Ascending aorta (tissue), 2 donors: ENCODE measurements at places on chromosomes 12 and 14. TPM values are rescaled to one million over a fixed set of nuclear protein-coding genes. Genes with fewer than 3 reads are reported as not detected.

DNA sequence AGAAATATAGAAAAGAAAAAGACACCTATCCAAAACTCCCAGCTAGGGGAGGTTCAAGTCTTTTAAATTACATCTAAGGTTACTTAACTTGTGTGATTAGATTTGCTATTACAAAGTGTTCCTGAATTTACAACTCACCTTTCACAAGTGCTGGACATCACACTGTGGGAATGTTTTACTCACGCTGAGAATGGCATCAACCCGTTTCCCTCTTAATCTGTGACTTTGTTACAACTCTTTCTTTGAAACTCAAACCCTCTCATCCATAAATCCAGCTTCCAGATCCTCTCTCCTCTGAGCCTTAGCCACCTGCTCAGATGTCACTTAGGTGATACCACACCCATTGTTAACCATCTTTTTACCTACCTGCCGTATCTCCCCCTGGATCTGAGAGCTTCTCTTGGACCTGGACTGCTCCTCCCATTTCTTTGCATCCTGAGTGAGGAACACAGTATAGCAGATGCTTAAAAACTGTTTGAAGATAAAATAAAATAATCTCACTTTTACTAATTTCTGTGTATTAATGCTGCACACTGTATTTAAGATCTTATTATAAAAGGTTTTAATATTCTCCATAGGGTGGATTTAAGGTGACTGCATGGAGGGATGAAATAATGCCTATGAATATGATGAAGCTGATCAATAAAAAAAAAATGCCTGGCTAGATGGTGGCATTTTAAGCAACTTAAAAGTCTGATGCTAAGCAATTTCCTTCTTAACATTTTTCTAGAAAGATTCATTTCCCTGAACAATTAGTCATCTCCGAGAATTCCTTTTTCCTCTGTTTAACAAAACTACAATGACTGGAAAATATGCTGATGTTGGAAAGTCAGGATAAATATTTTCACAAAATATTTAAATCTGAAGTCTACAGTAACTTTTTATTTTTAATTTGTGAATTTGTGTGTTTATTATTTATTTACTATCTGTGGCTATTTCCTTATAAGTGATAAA is 39.1 kb upstream of the NAP1L1 start:
- no peak for DNase-seq
- H3K27ac ChIP-seq = peak overlapping the region; percentile 6
- H3K4me1 ChIP-seq = no peaks in the 10 kb centered on the region
- no peak overlapping the region for H3K4me3 ChIP-seq

DNA sequence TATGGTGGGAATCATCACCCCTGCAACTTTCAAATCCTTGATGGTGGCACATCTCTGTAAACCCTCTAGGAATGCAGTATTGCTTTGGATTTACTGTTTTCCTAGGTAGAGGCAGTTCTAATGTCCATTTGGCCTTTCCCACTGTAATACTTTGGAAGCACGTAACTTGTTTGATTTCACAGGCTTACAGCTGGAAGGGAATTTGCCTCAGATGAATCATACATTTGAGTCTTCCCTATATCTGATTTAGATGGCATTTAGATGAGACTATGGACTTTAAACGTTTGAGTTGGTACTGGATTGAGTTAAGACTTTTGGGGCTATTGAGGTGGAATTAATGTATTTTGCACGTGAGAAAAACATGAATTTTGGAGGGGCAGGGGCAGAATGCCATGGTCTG is 35.9 kb downstream of the DAAM1 start:
- no peak overlapping the region for H3K27ac ChIP-seq
- no peaks in the 10 kb centered on the region for H3K27me3 ChIP-seq
- no peak for DNase-seq
- no peaks in the 10 kb centered on the region for H3K36me3 ChIP-seq
- no peak overlapping the region for H3K4me3 ChIP-seq

DNA sequence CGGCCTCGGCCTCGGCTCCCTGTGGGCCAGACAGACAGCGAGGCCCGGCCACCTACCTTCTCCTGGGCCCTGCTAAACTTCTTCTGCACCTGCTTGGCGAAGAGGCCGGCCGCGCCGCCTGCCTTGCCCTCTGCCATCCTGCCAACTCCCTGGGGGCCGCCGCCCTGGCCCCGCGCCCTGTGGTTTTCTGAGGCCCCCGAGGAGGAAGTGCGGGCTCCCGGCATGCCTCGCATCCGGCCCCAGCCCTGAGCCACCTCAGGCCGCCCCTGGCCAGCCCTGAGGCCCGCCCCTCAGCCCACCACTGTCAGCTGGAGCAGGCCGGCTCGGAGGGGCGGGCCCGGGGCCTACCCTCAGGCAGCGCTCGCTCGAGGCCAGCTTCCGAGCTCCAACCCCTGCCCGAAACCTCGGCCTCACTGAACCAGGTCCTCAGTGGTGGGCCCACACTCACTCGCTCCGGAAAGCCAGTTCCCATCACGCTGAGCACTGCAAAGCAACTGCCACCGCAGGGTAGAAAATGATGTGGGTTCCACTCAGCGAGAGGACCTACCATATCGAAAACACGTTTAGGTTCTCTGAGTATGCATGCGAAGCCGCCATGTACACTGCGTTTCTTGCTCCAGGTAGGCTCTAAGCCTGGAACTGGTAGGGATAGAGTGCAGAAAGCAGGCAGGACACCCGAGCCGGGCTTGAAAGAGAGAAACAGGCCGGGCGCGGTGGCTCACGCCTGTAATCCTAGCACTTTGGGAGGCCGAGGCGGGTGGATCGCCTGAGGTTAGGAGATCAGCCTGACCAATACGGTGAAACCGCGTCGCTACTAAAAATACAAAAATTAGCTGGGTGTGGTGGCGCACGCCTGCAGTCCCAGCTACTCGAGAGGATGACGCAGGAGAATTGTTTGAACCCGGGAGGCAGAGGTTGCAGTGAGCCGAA is at the start of gene BIN2:
Gene BIN2 (minus strand): TSS at position 209 of the 930 bp plus-strand sequence. CDS start 72 bp downstream, at position 137.
- H3K36me3 ChIP-seq = no peaks in the 10 kb centered on the region
- peak within 1 kb of the TSS; percentile 5 for H3K4me3 ChIP-seq
- H3K27ac ChIP-seq = peak within 1 kb of the TSS; percentile 52

GRCh38 chr12:2482938-2483660 is 311.7 kb upstream of the FKBP4 start:
- no peak for DNase-seq
- H3K4me3 ChIP-seq = no peak overlapping the region
- H3K27me3 ChIP-seq = no peaks in the 10 kb centered on the region
- H3K27ac ChIP-seq = no peak overlapping the region
- H3K4me1 ChIP-seq = no peaks in the 10 kb centered on the region

DNA sequence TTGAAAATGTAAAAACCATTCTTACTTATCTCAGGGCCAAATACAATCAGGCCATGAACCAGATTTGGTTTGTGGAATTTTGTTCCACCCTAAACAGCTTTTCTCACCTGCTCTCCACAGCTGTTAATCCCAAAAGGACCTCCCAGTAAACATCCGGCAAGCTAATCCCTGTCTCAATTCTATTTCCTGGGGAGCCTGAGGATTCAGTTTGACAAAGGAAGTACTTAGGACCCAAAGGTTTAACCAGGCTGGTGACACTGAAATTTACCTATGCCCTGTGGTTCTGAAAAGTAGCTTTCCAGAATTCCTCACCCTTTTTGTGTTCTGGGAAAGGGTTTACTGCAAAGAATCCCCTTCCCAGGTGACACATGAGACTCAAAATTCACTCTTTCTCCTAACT is 15.0 kb downstream of the CAPZA3 start:
- no peak overlapping the region for H3K27ac ChIP-seq
- DNase-seq = no peak
- H3K4me1 ChIP-seq = no peaks in the 10 kb centered on the region
- no peaks in the 10 kb centered on the region for H3K27me3 ChIP-seq
- no peak overlapping the region for H3K4me3 ChIP-seq
- H3K36me3 ChIP-seq = no peaks in the 10 kb centered on the region

The RNASE9 gene
- not detected for total RNA-seq

DNA sequence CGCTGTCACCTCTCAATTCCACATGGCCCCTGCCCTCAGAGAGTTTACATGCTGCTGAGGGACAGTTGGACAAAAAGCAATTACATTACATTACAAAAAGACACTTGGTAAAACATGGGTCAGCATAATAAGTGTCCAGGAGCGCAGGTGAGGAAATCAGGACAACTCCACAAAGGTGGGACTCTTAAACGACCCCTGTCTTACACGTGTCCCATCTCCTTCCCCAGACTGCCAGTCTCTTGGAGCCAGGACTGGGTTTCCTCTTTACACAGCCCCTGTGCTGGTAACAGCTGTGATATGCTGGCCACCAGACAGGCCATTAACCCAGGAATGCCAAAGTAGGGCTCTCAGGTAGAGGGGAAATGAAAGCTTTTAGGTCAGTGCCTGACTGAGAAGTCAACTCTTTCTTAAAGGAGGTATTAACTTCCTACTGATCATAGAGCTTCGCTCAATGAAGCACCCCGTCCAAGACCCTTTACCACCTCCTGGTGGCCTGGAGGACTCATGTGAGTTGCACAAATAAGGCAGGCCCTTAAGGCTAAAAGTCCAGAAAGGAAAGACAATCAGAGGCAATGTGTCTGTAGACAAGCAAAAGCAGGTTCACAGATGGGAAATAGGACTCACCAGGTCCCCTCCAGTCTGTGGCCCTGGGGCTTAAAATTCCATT is 55.5 kb downstream of the ANO2 start:
- no peak overlapping the region for H3K4me3 ChIP-seq
- no peaks in the 10 kb centered on the region for H3K27me3 ChIP-seq
- no peaks in the 10 kb centered on the region for H3K36me3 ChIP-seq
- H3K4me1 ChIP-seq = no peaks in the 10 kb centered on the region

The SIX1 gene
- 1.1 TPM for total RNA-seq

DNA sequence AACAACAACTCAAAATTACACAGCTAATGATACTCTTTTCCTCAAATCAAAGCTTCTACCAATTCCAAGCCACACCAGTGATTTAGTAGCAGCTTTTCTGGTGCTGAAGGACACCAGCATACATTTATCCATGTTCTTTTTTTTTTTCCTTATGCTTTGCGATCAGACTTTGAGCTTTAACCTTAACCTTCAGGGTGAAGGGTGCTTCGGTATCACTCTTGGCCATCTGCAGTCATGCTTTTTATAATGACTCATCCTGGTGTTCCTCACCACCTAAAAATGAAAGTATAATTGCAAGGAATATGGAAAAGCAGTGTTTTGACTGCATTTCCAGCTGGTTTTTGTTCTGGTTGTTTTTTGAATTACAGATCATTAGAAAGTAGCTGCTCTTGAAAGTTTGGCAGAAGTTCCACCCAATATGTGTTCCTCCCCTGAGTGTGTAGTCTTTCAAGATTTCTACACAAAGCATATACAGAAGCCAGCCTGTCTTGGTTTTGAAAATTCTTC is 1.3 kb upstream of the SLC41A2 start:
- H3K4me1 ChIP-seq = no peaks in the 10 kb centered on the region
- H3K36me3 ChIP-seq = no peaks in the 10 kb centered on the region
- no peak for DNase-seq
- H3K4me3 ChIP-seq = peak overlapping the region; percentile 88
- H3K27ac ChIP-seq = peak overlapping the region; percentile 92

DNA sequence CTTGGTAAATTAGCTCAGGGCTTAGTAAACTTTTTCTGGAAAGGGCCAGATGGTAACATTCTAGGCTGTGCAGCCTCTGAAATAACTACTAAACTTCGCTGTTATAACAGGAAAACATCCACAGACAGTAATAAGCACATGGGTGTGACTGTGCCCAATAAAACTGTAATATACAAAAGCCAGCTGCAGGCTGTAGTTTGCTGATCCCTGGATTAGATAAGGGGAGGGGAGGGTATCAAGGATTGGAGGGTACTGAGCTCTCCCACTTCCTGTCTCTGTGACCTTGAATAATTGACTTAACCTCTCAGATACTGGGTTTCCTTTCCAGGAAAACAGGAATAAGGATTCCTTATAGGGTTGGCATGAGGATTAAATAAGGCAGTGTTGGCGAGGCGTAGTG is 81.2 kb downstream of the CCDC60 start:
- peaks cover 3% of the 10 kb centered on the region for H3K4me1 ChIP-seq
- H3K4me3 ChIP-seq = no peak overlapping the region
- H3K36me3 ChIP-seq = no peaks in the 10 kb centered on the region

DNA sequence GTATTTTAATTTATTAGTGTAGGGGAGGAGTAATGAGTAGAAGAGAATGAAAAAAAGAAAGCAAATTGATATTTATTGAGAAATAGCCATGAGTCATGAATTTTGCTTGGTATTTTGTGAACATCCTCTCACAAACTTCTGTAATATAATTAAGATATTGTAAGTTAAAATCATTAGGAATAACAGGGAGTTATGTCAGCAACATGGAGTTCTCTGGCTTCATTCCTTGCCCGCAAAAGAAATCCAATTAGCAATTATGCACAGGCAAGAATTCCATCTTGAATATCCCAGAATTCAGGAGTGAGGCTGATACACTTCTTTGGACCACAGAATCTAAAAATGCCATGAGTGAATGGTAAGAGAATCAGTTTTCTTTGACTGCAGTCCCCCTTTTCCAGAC is 94.3 kb upstream of the PTHLH start:
- H3K27ac ChIP-seq = no peak overlapping the region
- DNase-seq = no peak
- H3K27me3 ChIP-seq = no peaks in the 10 kb centered on the region
- peaks cover 5% of the 10 kb centered on the region for H3K4me1 ChIP-seq
- H3K36me3 ChIP-seq = no peaks in the 10 kb centered on the region

DNA sequence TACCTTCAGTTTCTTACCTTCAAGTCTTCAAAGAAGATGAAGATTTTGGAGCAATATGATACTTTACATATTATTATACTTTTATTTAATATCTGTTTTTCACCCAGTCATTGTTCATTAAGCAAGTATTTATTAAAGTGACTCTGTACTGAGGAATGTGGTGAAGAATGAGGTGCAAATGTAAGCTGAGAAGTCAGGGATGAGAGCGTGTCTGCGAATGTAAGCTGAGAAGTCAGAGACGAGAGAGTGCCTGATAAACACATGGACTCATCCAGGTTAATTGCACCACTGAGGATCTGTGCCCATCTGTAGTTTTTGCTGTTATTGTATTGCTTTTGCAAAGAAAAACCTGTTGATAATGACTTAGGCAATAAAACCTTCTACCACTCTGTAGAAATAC is 211.9 kb upstream of the FAR2 start:
- no peaks in the 10 kb centered on the region for H3K27me3 ChIP-seq
- no peak for DNase-seq
- no peak overlapping the region for H3K4me3 ChIP-seq
- no peaks in the 10 kb centered on the region for H3K4me1 ChIP-seq
- no peak overlapping the region for H3K27ac ChIP-seq

DNA sequence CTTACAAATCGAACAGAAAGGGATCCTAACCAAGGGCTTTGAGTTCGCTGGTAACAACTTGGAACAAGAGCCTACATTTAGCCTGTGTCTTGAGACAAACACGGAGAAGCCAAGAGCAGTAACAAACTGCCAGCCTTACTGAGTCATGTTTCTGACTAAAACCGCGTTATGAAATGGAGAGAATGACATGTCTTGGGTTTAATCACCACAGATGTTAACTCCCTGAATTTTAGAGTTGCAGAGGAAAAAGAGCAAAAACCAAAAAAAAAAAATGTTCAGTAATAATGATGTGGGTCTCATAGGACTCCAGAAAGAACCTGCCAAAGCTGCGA is 1.0 kb downstream of the BLTP3B start:
- H3K4me3 ChIP-seq = peak overlapping the region; percentile 86
- H3K27ac ChIP-seq = peak overlapping the region; percentile 100
- H3K27me3 ChIP-seq = no peaks in the 10 kb centered on the region

- H3K27ac ChIP-seq = peak within 1 kb of the TSS; percentile 55
- peak within 1 kb of the TSS; percentile 89 for H3K4me3 ChIP-seq
- H3K4me1 ChIP-seq = peaks cover 4% of the 10 kb centered on the region
- DNase-seq = no peak
- H3K36me3 ChIP-seq = no peaks in the 10 kb centered on the region
- no peaks in the 10 kb centered on the region for H3K27me3 ChIP-seq
These were observed at the start of gene CCDC184 for GRCh38 chr12:48183091-48183875. Gene CCDC184, plus strand, starts transcription at chr12:48183644. Its CDS starts 479 bp downstream, at chr12:48184123.

- no peaks in the 10 kb centered on the region for H3K27me3 ChIP-seq
- no peaks in the 10 kb centered on the region for H3K4me1 ChIP-seq
- H3K27ac ChIP-seq = peak overlapping the region; percentile 91
- no peaks in the 10 kb centered on the region for H3K36me3 ChIP-seq
These were observed 778 bp downstream of the TCP11L2 start for GRCh38 chr12:106303202-106303820.
